ENCODE measurements at places on chromosomes 13 and 19.

DNA sequence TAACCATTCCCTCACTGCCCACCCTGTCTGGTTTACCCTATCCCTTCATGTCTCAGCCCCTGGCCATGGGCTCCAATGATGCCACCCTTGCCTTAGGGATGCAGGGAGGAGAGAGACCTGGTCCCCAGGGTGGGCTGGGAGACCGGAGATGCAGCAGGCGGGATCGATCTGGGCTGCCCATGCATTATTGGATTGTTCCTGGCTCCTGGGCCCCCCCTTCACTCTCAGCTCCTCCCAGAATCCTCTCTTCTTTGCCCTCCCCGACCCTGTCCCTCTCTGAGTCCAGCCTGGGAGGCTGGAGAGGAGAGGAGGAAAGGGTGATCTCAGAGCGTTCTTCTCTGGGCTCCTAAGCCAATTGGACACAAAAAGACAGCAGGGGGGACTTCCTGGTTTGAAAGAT lies 5.8 kb downstream of the KASH5 start:
- no peak for DNase-seq

- no peak for DNase-seq
Measured at GRCh38 chr13:53848366-53848961, 819.9 kb downstream of the OLFM4 start.

GRCh38 chr19:47650700-47651099 lies 41.8 kb downstream of the BICRA start:
- no peak for DNase-seq

DNA sequence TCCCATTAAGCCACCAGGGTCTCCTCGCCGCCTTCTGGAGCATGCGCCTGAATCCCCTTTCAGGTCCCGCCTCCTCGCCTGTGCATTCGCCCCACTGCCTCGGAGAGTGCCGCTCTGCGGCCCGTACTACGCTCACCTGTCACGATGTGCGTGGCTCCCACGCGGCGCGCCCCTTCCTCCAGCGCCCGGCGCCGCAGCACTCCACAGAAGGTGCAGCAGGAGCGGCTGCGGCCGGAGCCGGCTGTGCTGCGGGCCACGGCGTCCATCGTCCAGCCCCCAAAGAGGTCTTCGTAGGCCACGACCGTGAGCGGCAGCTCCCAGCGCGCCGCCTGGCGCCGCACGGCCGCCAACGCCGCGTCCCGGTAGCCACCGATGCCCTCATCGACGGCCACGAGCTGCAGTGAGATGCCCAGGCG lies 4.3 kb downstream of the CTU1 start:
- no peak for DNase-seq

- DNase-seq: no peak
Measured at GRCh38 chr13:59414006-59414405, 749.7 kb downstream of the DIAPH3 start.

DNA sequence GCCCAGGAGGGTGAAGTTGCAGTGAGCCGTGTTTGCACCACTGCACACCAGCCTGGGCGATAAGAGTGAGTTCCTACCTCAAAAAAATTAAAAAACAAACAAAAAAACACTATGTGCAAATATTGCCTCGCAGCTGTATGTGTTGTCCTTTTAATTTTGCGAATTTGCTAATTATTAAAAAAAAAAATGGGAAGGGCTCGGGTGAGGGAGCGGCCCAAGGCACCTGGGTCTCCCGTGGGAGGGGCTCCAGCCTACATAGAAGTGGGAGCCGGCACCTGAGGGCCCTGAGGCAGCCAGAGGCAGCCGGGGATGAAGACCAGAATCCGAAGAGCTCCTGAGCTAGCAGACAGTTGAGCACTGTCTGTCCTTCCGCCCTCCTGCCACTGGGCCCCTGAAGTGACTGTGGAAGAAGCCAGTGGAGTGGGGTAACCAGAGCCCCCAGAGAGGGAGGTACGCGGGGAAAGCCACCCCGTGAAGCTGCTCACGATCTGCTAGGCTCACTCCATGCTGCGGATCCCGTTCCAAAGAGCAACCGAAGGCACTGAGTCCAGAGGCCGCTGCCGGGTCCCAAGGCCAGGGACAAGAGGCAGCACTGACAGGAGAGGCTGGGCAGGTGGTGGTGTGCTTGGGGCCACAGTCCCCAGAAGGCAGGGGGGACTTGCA lies 6.5 kb downstream of the IZUMO4 start:
- DNase-seq: no peak

GRCh38 chr13:27925220-27925991 lies 5.6 kb downstream of the PDX1 start:
- DNase-seq: no peak

DNA sequence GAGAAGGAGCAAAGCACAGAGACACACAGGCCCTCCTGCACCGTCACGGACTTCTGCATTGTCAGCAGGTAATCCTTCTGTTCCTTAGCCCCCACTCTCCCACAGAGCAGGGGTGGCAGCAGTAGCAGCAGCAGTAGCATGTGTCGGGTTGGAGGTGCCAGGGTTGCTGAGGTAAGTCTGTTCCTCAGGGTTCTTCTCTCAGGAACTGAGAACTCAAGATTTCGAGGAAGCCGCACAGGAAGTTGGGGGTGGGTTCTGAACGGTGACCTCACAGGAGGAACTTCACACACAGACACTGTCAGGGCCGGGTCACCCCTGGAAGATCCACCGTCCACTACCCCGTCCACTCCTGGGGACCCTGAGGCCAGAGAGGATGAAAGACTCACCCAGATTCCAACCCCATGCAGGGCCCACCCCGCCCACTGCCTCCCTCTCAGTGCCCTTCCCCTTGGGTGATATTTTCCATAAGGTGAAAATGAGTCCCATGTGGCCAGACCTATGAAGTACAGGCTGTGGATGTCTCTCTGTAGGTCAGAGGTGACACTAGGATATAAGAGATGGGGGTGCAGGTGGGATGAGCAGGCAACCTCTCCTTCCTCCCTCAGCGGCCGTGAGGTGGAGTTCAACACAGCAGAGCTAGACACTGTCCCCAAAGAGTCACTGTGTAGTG lies at the start of gene SIGLEC12:
TSS of gene SIGLEC12 (minus strand) at position 207 of the 670 bp plus-strand sequence. CDS start at position 140, 67 bp downstream.
- no peak for DNase-seq

DNA sequence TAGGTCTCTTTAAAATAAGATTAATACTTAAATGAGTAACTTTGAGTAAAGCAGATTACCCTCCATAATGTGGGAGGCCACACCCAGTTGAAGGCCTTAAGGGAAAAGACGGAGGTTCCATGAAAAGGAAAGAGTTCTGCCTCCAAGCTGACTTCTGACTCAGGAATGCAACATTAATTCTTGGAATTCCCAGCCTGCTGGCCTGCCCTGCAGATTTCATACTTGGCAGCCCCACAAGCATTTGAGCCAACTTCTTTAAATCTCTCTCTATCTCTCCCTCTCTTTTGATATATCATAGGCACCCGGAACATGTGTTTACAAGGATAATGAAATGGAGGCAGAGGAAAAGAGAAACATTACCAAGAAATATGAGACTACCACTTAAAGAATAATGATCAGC lies 902.3 kb upstream of the MIR17HG start:
- no peak for DNase-seq

GRCh38 chr19:30854207-30854606 lies 482.0 kb downstream of the ZNF536 start:
- no peak for DNase-seq

GRCh38 chr13:98447881-98448641 lies 128.8 kb downstream of the STK24 start:
- no peak for DNase-seq

DNA sequence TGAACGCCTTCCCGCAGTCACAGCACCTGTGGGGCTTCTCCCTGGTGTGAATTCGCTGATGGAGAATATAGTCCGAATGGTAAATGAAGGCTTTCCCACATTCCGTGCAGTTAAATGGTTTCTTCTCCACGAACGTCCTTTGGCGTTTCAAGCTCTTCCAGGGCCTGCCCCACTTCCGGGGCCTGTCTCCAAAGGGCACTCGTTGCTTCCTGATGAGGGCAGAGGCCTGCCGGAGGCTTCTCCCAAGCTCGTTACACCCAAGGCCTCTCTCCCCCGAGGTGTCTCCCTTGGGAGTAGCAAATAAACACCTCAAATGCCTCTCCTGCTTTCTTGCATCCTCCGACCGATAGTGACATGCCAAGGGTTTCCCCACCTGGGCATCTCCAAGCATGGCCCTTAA lies 34.3 kb downstream of the ZNF473 start:
- DNase-seq: no peak

DNA sequence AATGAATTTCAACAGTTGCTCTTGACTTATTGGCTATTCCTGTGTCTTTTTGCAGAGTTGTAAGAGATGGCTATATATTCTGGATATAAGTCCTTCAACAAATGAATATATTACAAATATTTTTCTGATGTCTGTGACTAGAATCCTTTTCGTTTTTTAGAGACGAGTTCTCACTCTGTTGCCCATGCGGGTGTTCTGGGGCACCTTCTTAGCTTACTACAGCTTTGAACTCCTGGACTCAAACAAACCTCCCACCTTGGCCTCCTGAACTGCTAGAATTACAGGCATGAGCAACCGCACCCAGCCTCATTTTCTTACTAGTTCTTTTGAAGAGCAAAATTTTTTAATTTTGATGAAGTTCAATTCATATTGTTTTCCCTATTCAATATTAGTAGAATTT lies 287.8 kb downstream of the LIG4 start:
- no peak for DNase-seq

- DNase-seq: no peak
Measured at GRCh38 chr13:27263438-27263837, 7.2 kb upstream of the RASL11A start.

DNA sequence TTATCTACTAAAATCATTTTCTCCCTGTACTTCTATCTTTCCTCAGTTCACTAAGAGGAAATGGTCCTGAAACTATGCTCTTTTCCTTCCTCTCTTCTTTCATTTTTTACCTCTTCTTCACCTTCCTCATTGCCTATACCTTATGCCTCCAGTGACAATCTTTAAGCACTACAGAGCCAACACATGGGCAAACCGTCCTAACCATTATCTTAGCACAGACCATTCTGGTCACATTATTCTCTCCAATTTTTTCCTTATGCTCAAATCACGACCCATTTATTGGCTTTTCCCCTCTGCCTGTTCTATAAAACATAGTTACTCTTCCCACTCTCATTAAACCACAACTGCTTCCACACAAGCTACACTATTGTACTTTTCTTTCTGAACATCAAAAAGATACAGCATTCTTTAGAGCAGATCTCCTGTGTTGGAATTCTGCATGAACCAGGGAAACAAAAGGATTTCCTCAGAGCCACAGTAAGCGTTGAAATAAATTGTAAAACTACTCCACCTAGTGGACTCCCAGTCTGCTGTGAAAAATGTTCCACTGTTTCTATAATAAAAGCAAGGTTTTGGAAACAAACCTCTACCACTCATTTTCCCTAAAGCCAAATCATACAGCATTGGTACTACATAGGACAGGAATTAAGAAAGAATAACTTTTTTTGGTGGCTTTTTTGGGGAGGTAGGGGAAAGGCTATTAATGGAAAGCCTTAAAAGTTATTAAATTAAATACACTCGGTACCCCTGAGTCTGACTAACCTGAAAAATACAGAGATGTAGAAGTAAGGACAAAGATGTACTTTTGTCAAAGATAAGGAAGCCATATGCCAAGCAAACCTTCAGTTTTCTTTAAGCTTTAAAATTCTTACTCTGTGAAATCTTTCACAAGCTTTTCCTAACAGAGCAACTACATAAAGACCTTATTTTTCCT lies 19.5 kb downstream of the NUFIP1 start:
- no peak for DNase-seq

DNA sequence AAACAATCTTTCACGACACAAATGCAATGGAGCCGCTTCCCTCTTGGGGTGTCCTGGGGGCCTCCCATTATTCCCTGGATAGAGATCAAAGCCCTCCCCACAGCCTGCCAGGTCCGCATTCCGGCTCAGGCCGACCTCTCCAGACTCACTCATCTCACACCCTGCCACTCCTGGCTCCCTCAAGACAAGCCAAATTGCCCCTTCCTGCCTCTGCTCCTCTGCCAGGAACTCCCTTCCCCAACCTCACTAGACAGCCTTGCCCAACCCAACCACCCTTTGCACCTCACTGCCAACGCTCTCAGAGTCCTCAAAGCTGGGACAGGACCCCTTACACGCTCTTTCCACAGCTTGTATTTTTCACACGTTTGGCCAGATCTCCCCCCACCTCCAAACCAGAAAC lies 1.5 kb downstream of the ABHD17A start:
- no peak for DNase-seq

DNA sequence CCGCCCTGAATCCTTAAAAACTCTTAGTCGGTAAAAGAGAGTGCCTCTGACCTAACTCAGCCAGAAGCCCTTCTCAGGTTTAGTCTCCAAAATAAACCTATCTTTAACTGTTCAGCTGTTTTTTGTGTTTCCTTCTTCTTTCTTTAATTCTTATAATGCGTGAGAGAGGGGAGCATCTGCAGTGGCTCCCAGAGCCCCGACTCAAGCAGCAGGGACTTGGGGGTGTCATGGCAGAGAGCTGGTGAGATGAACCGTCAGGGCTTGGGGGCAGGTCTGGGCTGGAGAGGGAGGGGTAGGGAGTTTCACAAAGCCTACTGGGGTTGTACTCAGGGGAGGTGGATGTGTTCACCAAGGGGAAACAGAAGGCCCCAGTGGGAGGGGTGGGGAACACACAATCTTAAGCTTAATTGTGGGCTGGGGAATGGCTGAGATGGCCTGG lies 16.8 kb upstream of the SIGLEC6 start:
- no peak for DNase-seq

DNA sequence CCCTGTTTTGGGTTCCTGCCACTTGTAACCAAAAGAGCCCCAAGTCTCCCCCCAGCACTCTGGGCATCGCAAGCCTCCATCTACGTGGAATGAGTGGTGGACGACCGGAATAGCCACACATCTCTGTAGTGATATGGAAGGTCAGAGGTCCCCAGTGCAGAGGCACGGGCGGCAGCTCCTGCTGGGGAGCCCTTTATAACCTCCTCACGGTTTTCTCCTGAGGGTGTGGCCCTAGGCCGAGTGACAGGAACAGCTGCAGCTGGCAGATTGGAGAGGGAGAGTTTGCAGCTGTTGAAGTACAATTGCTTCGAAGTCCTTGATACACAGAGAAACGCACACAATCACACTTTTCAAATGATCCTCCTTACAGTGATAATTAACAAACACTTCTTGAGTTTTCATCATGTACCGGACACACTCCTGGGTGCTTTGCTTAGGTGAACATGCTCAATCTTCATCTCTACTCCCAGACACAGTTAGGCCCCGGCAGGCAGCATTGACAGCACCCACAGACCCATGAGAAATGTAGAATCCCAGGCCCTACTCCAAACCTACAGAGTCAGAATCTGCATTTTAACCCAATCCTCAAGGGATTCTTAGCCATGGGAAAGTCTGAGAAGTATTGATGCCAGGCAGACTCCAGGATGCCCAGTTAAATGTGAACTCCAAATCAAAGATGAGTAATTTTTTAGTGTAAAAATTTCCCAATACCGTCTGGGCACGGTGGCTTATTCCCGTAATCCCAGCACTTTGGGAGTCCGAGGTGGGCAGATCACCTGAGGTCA lies 4.9 kb upstream of the ZNF787 start:
- no peak for DNase-seq

DNA sequence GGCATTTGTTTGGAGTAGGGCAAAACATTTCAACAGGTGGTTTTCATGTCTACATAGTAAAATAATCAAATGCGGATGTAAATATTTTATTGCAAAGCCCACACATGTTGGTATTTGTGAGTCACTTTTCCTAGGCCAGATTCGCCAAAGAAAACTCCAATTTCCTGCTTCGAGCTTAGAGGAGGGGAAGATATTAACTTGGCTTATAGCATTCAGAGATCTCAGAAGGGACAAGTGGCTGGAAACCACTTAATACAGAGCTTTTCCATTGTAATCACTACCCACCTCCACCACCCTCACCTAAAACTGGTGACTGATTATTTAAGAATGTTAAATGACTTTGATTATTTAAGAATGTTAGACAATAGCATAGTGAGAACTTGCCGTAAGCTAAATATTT lies 530.6 kb upstream of the SPRY2 start:
- no peak for DNase-seq

Measured in stimulated activated CD4-positive, alpha-beta T cell treated with anti-CD3 and anti-CD28 coated beads, Interleukin-1b, Interleukin-23, amount 100 ng/mL, for 1 hour (primary cell).